Lung (tissue), 17 donors: ENCODE measurements at places on chromosomes 3 and 15. TPM values are rescaled to one million over a fixed set of nuclear protein-coding genes. Genes with fewer than 3 reads are reported as not detected.

The ROPN1 gene
- not detected for total RNA-seq

The NMB gene
- 2.6 TPM for total RNA-seq

The TMEM158 gene
- 1.5 TPM for total RNA-seq

GRCh38 chr3:115074502-115074901 is 72.6 kb downstream of the ZBTB20 start:
- H3K27ac ChIP-seq, result no peak overlapping the region
- H3K27me3 ChIP-seq, result no peaks in the 10 kb centered on the region
- no peak for DNase-seq
- H3K36me3 ChIP-seq, result peaks cover 2% of the 10 kb centered on the region
- H3K4me1 ChIP-seq, result no peaks in the 10 kb centered on the region
